ENCODE measurements at places on chromosomes 7 and 10. TPM values are rescaled to one million over a fixed set of nuclear protein-coding genes. Genes with fewer than 3 reads are reported as not detected.
A peak's percentile ranks its signal among the peaks of the same experiment; 100 is the strongest.

GRCh38 chr10:94006591-94007550 is 13.1 kb downstream of the PLCE1 start:
- H3K36me3 ChIP-seq = no peaks in the 10 kb centered on the region
- no peak overlapping the region for H3K4me3 ChIP-seq
- H3K4me1 ChIP-seq = peaks cover 8% of the 10 kb centered on the region
- no peaks in the 10 kb centered on the region for H3K27me3 ChIP-seq
- DNase-seq = no peak

GRCh38 chr7:98223898-98224700 is 12.9 kb downstream of the BHLHA15 start:
- no peak overlapping the region for H3K4me3 ChIP-seq
- H3K27me3 ChIP-seq = no peaks in the 10 kb centered on the region
- DNase-seq = peak; percentile 65
- no peaks in the 10 kb centered on the region for H3K4me1 ChIP-seq
- H3K36me3 ChIP-seq = no peaks in the 10 kb centered on the region

DNA sequence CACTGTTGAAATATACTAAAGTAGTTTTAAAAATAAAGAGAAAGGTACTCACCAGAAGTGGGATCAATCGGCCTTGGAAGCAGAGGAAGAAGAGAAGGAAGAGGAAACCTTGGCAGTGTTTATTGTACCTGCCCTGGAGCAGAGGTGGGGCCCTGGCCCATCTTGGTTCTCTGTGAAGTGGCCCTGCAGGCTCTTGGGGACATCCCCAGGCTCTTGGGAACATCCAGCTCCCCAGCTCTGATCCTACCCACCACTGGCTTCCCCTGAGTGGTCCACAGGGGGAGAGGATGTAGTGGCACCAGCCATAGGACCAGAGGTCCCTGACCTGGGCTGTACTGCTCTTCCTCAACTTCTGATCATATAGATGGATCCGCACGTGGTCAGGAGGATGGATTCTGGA is 22.3 kb upstream of the RET start:
- H3K27ac ChIP-seq = no peak overlapping the region
- no peaks in the 10 kb centered on the region for H3K36me3 ChIP-seq
- no peaks in the 10 kb centered on the region for H3K4me1 ChIP-seq
- H3K27me3 ChIP-seq = no peaks in the 10 kb centered on the region

The COL17A1 gene
- total RNA-seq = 0.87 TPM
